ENCODE measurements at places on chromosomes 13 and 19. TPM values are rescaled to one million over a fixed set of nuclear protein-coding genes. Genes with fewer than 3 reads are reported as not detected.

SELENOV gene
- not detected for total RNA-seq

KLC3 gene
- total RNA-seq: 0.43 TPM

ZNF607 gene
- total RNA-seq: 1.7 TPM

LYPD3 gene
- 1.1 TPM for total RNA-seq

MYO9B gene
- 24.0 TPM for total RNA-seq

CACNG8 gene
- 0.17 TPM for total RNA-seq

FXYD3 gene
- total RNA-seq: not detected

FPR2 gene
- not detected for total RNA-seq

CBY2 gene
- total RNA-seq: under 0.01 TPM

ZNF135 gene
- total RNA-seq: 0.34 TPM

S1PR4 gene
- total RNA-seq: 0.87 TPM

NKG7 gene
- total RNA-seq: not detected

TEX29 gene
- not detected for total RNA-seq

PARP4 gene
- 49.1 TPM for total RNA-seq

KLK2 gene
- not detected for total RNA-seq

FAM216B gene
- not detected for total RNA-seq

HS6ST3 gene
- total RNA-seq: not detected

NLRP4 gene
- not detected for total RNA-seq

CYP2S1 gene
- total RNA-seq: 0.11 TPM

Data from dermis lymphatic vessel endothelial cell (primary cell).